ENCODE measurements at places on chromosomes 4 and X. TPM values are rescaled to one million over a fixed set of nuclear protein-coding genes. Genes with fewer than 3 reads are reported as not detected.

The ANK2 gene
- 0.27 TPM for total RNA-seq

The PDE6B gene
- not detected for total RNA-seq

The GAGE12J gene
- total RNA-seq, result not detected

The HAND2 gene
- not detected for total RNA-seq

The CACNA1F gene
- not detected for total RNA-seq

The F8A2 gene
- total RNA-seq, result not detected

The DUSP21 gene
- total RNA-seq, result not detected

The LINC00632 gene
- total RNA-seq, result 22.6 TPM

The ZNF732 gene
- total RNA-seq, result not detected

The UGT2B11 gene
- not detected for total RNA-seq

The CCDC158 gene
- not detected for total RNA-seq

The FAAH2 gene
- total RNA-seq, result 0.17 TPM

The MEPE gene
- total RNA-seq, result 0.07 TPM

The XAGE1B gene
- not detected for total RNA-seq

The VCX gene
- total RNA-seq, result not detected

The BEX1 gene
- 726 TPM for total RNA-seq

The TCEAL6 gene
- not detected for total RNA-seq

The CSAG3 gene
- total RNA-seq, result 2.6 TPM

The SLC25A53 gene
- total RNA-seq, result 11.0 TPM

The CFP gene
- total RNA-seq, result not detected

The DSPP gene
- total RNA-seq, result not detected

The CNGA1 gene
- total RNA-seq, result not detected

The PAGE1 gene
- total RNA-seq, result 1.1 TPM

The NMU gene
- total RNA-seq, result 5.2 TPM

The ATXN3L gene
- total RNA-seq, result not detected

The SHROOM4 gene
- total RNA-seq, result 1.8 TPM

The IRS4 gene
- total RNA-seq, result not detected

The CENPU gene
- total RNA-seq, result 64.1 TPM

The MSX1 gene
- 11.4 TPM for total RNA-seq

The TEX13B gene
- total RNA-seq, result not detected

The F11 gene
- total RNA-seq, result not detected

The PWWP3B gene
- not detected for total RNA-seq

The NXF3 gene
- total RNA-seq, result 1.4 TPM

The SPANXA1 gene
- total RNA-seq, result not detected

The ASMT gene
- total RNA-seq, result not detected

The MAML3 gene
- 2.3 TPM for total RNA-seq

The C4orf50 gene
- total RNA-seq, result not detected

The GPRASP2 gene
- total RNA-seq, result 9.3 TPM

The SRPX2 gene
- total RNA-seq, result 58.5 TPM
